Activated CD8-positive, alpha-beta memory T cell treated with anti-CD3 and anti-CD28 coated beads, Interleukin-2, amount 50 U/mL, for 48 hours (primary cell): ENCODE measurements at places on chromosomes 13 and 19.

GRCh38 chr13:108855737-108856387 lies 226.5 kb downstream of the MYO16 start:
- DNase-seq, result no peak

DNA sequence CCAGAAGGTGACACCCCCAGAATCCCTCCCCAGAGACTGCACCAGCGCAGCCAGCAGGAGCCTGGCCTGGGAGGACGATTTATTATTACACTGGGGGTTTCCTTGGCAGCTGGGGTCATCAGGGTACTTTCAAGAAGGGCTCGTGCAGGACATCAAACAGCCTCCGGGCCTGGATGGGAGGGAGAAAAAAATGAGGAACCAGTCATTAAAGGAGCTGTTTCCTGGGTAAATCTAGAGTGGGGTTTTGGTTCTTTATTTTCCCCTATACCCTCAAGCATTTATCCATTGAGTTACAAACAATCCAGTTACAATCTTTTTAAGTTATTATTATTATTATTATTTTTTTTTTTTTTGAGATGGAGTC lies 3.1 kb downstream of the POLR1G start:
- no peak for DNase-seq

DNA sequence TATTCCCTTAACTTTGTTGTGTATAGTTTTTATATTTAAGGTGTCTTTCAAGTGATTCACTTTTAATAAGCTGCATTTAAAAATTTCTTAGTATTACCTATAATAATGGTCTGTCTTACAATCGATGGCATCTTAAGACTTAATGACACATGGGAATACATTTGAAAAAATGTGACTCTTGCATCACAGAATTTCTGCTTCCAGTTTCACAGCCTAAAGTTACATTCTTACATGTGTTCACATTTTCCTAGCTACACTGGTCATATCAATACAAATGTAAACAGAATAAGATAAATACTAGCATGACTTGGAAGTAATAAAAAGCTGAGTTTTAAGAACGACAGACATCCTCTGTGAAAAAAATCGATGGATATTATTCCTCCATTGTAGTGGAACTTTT lies 1597.1 kb upstream of the MIR17HG start:
- no peak for DNase-seq

- DNase-seq, result no peak
Measured at GRCh38 chr13:26629260-26629825, 71.9 kb downstream of the WASF3 start.

DNA sequence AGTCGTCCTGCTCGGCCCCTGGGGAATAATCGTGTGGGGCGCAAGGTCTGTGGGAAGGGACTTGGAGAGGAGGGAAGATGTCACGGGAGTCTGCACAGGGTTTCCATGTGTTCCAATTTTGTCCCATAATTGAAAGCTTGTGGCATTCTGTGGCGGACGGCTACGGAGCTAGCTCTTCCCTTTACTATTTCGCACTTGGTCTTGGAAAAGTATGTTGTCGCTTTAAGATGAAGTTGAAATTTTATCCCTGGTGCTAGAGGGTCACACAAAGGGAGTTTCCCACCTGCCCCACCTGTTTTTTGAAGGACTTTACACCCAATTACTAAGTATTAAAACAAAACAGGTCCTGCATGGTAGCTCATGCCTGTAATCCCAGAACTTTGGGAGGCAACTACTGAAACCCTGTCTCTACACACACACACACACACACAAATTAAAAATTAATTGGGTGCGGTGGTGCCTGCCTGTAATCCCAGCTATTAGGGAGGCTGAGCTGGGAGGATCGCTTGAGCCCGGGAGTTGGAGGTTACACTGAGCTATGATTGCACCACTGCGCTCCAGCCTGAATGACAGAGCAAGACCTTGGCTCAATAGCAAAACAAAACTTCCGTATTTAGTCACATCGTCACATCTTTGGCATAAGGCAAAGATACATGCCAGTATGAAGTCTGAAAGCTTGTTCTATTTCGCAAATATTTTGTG lies 967 bp upstream of the TPT1 start:
- no peak for DNase-seq

- DNase-seq, result no peak
Measured at GRCh38 chr19:9407827-9408226, 27.5 kb downstream of the ZNF266 start.

- no peak for DNase-seq
Measured at GRCh38 chr13:109331011-109331433, 455.4 kb downstream of the IRS2 start.

- DNase-seq, result no peak
Measured at GRCh38 chr13:86710013-86710412, 910.8 kb upstream of the SLITRK6 start.

DNA sequence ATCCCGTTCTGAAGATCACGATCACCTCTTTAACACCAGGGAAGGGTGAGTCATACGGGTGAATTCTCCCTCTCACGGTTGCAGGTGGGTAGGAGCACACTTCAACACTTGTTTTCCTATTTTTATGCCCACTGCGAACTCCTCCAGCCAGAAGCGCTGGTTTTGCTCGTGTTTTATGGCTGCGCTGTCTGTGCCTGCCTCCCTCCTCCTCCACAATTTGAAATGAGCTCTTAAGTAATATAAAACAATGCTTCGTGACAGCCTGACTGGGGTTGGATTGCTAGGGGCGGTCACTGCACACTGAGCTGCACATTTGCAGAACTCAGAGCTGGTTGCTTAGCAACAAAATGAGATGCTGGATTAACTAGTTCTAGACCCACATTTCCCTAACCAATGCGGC lies 12.9 kb downstream of the CCDC70 start:
- no peak for DNase-seq

DNA sequence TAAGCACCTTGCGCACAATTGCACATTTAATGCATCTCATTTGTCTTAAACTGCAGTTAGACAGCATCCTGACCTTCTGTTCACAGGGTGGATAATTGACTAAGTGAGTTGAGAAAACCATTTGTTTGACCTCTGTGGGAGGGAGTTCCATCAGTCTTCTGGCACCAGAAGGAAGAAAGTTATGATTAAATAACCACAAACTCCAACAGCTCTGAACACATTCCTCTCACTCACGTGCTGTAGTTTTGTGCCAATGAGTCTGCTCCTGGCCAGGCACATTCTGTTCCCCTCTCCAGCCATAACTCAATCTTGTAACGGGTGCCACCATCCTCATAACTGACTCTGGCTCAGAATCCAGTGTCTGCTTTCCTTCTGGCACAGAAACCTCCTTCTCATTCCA lies 817.2 kb downstream of the SLITRK1 start:
- DNase-seq, result no peak

DNA sequence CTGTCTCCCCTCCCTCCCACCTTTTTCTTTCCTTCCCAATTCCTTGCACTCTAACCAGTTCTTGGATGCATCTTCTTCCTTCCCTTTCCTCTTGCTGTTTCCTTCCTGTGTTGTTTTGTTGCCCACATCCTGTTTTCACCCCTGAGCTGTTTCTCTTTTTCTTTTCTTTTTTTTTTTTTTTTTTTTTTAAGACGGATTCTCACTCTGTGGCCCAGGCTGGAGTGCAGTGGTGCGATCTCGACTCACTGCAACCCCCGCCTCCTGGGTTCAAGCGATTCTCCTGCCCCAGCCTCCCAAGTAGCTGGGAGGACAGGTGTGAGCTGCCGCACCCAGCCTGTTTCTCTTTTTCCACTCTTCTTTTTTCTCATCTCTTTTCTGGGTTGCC lies 6.9 kb downstream of the MYADM start:
- DNase-seq, result no peak
